Left forelimb (tissue), 1 donor: ENCODE measurements at places on chromosomes 1 and 21.

DNA sequence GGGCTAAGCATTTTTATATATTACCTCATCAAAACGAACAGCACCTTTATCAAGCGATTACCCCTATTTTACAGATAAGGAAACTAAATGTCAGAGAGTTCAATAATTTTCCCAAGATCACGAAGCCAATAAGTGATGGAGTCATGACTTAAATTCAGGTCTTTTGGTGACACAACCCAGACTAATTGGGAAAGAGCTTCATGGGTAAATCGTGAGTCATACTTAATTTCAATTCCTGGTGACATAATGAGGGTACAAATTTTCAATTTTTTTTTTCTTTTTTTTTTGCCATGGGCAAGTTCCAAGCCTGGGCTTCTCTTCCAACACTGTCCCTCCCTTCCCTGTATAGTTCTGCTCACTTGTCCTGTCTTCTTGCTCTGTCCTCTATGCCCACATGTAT is 30.1 kb upstream of the IL10 start:
- no peak for DNase-seq

GRCh38 chr1:3074800-3075199 is 5.8 kb downstream of the PRDM16 start:
- DNase-seq: no peak

- DNase-seq: no peak
Measured at GRCh38 chr1:176696109-176696508, 233.1 kb downstream of the PAPPA2 start.

DNA sequence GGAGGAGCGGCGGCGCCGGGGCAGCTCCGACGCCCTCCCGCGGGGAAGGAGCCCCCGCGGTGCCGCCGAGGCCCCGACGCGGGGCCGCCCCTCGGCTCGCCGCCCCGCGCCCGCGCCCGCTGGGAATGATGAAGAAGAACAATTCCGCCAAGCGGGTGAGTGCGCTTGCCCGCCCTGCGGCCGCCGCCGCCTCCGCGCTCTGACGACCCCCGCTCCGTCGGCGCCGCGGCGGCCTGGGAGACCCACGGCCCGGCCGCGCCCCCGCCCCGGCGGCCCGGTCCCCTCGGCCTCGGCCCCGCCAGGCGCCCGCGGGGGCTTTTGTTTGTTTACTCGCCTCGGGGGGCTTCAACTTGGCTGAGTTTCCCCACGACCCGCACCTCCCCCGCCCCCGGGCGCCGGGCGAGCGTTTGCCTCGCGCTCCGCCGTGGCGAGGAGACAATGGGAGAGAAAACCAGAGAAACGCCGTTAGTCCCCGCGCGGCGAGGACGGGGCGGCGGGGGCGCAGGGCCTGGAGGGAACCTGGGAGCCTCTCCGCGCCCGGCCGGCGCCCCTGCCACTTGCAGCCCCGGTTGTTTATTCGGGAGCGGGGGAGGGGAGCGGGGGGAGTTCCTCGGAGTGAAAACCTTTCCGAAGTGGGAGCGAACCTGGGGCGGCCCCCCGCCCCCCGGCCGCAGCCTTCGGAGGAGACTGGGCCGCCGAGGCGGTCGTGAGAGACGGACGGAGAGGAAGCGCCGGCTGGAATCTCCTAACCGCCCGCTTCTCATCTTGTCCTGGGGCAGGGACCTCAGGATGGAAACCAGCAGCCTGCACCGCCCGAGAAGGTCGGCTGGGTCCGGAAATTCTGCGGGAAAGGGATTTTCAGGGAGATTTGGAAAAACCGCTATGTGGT is 661 bp downstream of the PLEKHO1 start:
- DNase-seq: peak; percentile 73

DNA sequence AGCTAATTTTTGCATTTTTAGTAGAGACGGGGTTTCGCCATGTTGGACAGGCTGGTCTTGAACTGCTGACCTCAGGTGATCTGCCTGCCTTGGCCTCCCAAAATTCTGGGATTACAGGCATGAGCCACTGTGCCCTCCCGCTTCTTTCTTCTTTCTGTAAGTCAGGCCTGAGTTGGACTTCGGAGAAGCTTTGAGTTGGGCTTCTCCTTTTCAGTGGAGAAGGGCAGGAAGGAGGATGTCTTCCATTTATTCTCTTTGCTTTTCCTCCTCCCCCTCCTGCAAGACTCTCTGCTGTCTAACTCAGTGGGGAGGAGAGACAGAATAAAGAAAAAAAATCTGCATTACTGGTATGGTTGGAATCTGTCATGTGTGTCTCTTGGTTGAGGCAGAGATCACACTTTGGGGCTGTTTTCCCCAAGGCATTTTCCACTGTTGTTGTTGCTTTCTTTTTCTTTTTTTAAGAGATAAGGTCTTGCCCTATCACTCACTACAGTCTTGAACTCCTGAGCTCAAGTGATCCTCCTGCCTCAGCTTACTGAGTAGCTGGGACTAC is 13.2 kb upstream of the DEGS1 start:
- DNase-seq: no peak

DNA sequence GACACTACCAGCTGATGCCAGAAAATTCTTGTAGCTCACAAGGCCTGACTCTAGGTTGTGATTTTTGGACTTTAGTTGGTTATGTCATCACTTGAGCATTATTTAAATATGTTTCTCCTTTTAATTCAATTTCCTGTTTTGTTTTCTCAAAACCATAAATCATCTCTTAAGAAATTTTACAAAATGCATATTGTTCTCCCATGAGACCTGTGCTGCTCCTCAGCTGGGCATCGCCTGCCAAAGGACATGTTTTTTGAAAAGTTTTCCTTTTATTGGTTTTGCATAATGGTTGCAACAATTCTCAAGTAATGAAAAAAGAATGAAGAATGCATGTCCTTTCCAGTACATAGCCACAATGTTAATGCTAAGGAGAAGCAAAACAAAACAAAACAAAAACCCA is 204.7 kb upstream of the LYPLAL1 start:
- no peak for DNase-seq
